ENCODE measurements at places on chromosomes 13 and 19. TPM values are rescaled to one million over a fixed set of nuclear protein-coding genes. Genes with fewer than 3 reads are reported as not detected.

DNA sequence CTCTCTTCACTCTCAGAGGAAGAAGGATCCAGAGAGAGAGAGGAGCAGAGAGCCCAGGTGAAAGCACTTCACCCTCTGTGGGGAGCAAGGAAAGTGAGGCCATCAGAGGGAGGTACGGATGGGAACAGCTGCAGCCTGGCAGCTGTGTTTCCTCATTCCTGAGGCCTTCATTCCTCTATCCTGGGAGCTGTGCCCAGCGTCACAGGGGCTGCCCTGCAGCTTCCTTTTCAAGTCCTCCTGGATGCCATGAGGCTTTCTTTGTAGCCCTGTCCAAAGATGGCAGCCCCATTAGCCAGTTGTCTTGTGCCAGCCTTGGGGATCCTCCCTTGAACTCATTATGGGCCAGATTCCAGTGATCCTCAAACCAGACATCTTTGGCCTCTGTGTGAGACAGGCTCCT is 76.8 kb upstream of the PCDH8 start:
- H3K27ac ChIP-seq: no peak overlapping the region
- no peak for DNase-seq
- H3K4me3 ChIP-seq: no peak overlapping the region

HSD17B14 gene
- total RNA-seq: 10.2 TPM

ERICH6B gene
- total RNA-seq: not detected

DNA sequence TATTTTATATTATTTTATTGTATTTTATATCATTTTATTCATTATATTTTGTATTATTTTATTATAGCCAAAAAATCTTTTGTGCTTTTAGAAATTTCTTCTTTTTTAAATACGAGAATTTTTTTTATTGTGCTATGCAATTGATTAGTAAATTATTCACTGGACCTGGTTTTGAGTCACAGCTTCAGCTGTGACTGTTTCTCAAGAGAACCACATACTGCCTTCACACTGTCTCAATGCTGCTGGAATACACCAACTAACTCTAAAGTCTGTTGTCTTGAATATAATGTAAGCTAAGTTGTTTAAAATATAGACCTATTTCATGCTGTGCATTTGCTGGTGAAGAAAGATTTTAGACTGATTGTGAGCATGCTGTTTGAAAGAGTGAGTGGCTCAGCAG is 423.6 kb downstream of the NDFIP2 start:
- no peak for DNase-seq
- no peaks in the 10 kb centered on the region for H3K36me3 ChIP-seq
- no peaks in the 10 kb centered on the region for H3K4me1 ChIP-seq
- no peak overlapping the region for H3K27ac ChIP-seq
- H3K27me3 ChIP-seq: no peaks in the 10 kb centered on the region

DNA sequence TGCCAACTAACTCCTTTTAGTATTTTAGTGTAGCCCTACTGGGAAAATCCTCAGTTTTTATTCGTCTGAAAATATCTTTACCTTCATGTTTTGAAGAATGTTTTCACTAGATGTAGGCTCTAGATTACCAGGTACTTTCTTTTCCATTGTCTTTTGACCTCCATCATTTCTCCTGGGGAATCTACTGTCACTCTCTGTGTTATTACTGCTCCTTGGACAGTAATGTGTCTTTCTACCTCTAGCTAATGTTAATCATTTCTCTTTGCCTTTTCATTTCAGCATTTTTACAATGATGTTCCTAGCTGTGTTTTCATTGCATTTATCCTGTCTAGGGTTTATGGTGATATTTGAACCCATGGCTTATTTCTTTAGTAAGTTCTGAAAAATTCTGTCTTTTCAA is 61.9 kb downstream of the SPACA7 start:
- no peaks in the 10 kb centered on the region for H3K27me3 ChIP-seq
- no peaks in the 10 kb centered on the region for H3K36me3 ChIP-seq
- H3K4me3 ChIP-seq: no peak overlapping the region
- no peak overlapping the region for H3K27ac ChIP-seq
- no peaks in the 10 kb centered on the region for H3K4me1 ChIP-seq
